ENCODE measurements at places on chromosomes 3 and 15.

GRCh38 chr3:121645054-121645453 is 15.6 kb downstream of the HCLS1 start:
- no peak for DNase-seq

DNA sequence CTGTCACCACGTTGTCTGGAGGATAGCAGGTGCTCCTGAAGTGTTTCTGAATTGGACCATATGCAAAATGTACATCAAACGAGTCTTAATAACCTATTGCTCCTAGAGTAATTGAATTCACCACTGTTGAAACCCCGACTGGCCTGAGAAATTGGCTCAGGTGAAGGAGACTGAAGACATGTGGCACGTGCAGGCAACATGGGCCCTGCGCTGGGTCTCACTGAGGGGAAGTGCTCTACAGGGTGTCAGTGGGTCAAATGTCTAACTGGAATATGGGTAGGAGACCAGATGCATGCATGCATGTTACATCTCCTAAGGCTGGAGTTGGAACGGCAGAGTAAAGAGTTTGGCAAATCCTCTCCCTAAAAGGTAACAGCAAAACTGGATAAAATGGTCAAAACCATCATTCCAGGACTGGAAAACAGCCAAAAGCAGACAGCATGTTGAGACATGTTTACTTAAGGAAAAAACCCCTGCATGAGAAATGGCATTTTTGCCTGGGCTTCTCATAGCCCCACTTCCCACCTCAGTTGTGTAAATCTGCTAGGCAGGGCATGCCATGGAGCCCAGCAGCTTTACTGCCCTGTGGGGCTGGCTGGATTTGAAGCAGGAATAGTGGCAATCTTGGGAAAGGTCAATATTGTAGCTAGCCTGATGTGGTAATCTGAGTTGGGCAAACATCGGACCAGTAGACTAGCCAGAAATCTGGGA is 131.3 kb downstream of the TJP1 start:
- no peak for DNase-seq

DNA sequence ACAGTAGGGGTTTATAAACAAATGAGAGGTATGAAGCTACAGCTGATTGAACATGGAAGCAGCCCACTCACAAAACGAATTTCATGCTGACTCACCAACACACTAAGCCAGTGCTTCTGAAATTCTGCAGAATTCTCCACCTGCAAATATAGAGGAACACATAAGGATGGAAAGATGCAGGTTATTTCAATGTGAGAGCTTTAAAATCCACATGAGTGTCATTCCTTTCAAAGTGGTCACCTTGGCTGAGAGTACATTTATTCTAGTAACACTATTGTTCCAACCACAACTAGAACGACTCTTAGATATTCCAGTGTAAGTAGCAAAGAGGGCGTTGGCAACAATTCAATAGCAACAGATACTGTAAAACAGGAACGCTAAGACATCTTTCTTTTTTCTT is 189.9 kb upstream of the TSC22D2 start:
- DNase-seq = no peak

DNA sequence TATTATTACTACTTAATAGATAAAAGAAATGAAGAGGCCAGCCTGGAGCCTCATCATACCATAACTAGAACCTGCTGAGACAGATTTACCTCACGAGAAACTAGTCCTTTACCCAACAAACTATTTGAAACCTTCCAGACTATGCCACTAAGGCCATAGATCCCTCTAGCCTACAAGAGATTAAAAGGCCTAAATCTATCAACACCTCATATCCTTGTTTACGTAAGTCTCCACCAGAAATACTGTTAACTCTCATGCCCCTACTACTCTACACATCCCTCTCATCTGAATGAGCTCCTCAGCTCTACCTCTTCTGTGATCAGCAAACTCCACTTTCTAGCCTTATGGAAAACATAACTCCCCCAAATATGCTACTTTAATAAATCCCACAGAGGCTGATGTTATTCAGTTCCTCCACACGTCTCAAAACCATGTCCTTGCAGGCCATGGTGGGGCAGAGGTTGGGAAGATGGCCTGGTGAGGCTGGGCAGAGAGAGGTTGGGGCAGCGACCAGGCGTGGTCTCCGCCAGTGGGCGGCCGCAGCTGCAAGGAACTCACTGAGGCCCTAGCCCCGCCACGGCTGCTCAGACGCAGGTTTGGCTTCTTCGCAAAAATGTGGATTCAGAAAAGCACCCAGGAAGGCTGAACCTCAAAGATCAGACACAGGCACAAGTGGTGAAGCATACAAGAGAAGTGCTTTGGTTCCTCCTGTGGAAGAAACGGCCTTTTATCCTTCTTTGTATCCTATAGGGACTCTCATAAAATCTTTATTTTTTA is 65.8 kb downstream of the GSK3B start:
- no peak for DNase-seq

- no peak for DNase-seq
Observed at GRCh38 chr15:93982226-93982727, 249.1 kb upstream of the MCTP2 start.

GRCh38 chr15:68729789-68730411 is 90.8 kb downstream of the ANP32A start:
- no peak for DNase-seq

- DNase-seq = no peak
Observed at GRCh38 chr3:169661361-169662131, 2.0 kb downstream of the MECOM start.

DNA sequence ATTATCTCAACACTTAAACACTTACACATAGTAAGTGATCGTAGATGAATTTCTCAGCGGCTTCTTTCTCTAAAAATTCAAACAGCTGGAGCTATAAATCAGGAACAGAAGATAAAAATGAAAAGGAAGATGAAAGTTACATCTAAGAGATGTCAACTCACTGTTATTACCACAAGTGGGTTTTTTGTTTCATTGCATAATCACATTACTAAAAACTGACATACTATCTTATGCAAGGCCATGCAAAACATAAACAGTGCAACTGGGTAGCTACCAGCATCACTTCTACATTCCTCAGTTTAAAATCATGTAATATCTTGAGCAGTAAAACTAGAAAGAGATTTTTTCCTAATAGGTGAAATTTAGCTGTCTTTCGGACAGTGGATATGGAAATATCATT is 14.9 kb downstream of the MINDY4B start:
- no peak for DNase-seq

DNA sequence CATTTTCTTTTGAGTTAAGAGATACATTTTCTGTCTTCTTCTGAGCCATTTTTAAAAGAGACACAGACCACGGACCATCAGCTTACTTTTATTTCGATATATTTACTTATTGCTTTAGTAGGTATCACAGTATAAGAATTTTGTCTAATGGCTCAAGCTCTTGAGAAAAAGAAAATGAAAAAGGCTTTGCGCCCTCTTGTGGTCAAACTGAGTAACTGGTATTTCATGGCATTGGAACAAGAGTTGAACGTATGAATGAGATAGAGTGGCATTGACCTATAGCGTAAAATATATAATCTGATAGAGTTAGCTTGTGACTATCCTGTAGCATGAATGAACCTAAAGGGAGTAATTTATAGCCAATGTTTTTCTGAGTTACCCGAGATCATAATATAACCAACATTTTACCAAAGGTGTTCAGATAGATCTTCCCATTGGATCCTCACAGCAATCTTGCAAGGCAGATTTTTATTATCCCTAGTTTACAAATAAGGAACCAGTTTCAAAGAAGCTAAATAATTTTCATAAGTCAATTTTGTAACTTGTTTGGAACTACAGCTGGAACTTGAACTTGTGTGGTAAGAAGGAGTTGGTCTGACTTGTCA is 154.6 kb downstream of the POLR2M start:
- peak; percentile 21 for DNase-seq

All from NCI-H2171 (cell line).